ENCODE measurements at places on chromosomes 13 and 19. TPM values are rescaled to one million over a fixed set of nuclear protein-coding genes. Genes with fewer than 3 reads are reported as not detected.

GRCh38 chr19:6204212-6204611 is 68.7 kb downstream of the ACSBG2 start:
- DNase-seq: no peak

The SYDE1 gene
- 31.2 TPM for total RNA-seq

GRCh38 chr13:81207636-81208035 is 866.7 kb upstream of the SPRY2 start:
- no peak for DNase-seq

GRCh38 chr19:9917321-9917720 is 19.0 kb downstream of the OLFM2 start:
- DNase-seq: peak; percentile 25

DNA sequence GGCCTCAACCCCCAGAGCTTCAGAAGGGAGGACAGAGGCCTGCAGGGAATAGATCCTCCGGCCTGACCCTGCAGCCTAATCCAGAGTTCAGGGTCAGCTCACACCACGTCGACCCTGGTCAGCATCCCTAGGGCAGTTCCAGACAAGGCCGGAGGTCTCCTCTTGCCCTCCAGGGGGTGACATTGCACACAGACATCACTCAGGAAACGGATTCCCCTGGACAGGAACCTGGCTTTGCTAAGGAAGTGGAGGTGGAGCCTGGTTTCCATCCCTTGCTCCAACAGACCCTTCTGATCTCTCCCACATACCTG is 969 bp upstream of the CEACAM5 start:
- DNase-seq: no peak

The KL gene
- 0.78 TPM for total RNA-seq

GRCh38 chr13:25253702-25254101 is 33.6 kb downstream of the MTMR6 start:
- DNase-seq: no peak

DNA sequence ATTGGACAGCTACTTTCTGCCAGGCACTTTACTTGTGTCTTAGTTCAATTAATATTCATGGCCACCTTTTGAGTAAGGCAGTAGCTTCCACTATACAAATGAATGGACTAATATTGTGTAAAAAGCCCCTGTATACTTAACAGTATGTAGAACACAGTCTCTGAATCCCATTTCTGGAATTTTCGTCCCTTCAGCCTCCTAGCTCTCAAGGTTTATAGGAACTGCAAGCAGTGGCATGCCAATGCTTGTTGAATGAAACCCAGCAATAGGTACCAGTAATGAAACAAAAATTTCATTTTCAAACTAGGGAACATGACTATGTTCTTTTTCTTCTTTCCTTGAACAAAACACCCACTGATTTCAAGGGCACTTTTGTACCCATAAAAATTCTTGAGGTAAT is 361.6 kb downstream of the TDRD3 start:
- DNase-seq: no peak

DNA sequence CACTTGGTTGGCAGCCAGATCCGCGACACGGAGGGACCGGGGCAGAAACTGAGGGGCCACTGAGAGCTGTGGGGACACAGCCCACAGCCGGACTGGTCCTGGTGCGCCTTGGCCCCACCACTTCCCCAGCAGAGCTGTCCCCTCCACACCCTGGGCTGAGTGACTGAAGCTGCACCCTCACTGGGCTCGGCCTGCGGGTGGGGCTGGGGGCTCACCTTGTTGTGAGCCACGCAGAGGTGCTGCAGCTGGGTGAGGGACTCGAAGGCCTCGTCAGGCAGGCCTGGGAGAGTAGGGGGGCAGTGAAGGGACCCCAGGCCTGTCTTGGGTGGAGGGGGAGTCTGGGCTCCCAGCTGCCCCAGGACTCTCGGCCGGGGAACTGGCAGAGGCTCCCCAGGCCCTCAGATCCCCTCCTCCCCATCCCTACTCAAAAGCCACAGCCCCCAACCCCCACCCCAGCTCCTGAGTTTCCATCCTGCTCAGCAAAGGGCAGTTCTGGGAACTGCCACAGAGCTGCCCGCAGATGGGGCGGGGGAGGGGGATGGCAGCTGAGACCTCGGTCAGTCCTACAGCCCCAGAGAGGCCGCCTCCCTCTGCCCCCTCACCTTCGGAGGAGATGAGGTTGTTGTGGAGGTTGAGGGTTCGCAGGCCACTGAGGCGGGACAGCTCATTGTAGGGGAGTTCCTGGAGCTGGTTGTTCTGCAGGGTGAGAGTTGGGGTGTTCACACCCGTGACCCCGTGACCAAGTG is 2.3 kb downstream of the PODNL1 start:
- no peak for DNase-seq

DNA sequence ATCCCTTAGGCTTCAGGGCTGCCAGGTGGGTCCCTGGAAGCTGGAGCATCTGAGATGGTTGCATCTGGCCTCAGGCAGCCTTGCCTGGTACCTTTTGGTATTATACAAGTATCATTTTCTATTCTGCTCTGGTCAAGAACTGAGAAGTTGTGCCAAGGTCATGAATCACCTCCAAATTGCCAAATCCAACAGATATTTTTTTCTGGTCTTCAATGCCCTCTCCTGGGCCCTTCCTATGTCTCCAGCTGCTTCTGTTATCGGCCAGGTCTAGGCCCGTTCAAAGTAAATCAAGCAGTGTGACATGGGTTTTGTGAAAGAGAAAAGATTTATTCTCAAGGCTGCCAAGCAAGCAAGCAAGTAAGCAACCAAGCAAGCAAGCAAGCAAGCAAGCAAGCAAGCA is 271.1 kb upstream of the MAB21L1 start:
- no peak for DNase-seq

The KLK14 gene
- not detected for total RNA-seq
